T-helper 17 cell (primary cell): ENCODE measurements at places on chromosomes 7 and 10. TPM values are rescaled to one million over a fixed set of nuclear protein-coding genes. Genes with fewer than 3 reads are reported as not detected.

Gene HOGA1
- not detected for total RNA-seq

Gene RPEL1
- total RNA-seq: not detected

Gene UTF1
- not detected for total RNA-seq

Gene RGR
- total RNA-seq: not detected

Gene RGS10
- 135 TPM for total RNA-seq

Gene SEMA3A
- total RNA-seq: not detected

Gene GPRIN2
- total RNA-seq: not detected

Gene FRMD4A
- 2.7 TPM for total RNA-seq

Gene TMEM213
- total RNA-seq: not detected

Gene NRAP
- not detected for total RNA-seq

Gene FAM237B
- not detected for total RNA-seq

Gene CCDC146
- total RNA-seq: 8.5 TPM

Gene ITIH2
- total RNA-seq: not detected

Gene SLC16A9
- total RNA-seq: 0.07 TPM

Gene NCOA4
- total RNA-seq: 107 TPM

Gene CDNF
- total RNA-seq: 3.2 TPM

Gene HTR7
- total RNA-seq: not detected

Gene CASTOR2
- 7.0 TPM for total RNA-seq

Gene SHTN1
- 2.7 TPM for total RNA-seq

Gene ASZ1
- not detected for total RNA-seq

Gene PRLHR
- not detected for total RNA-seq

Gene CYP3A4
- total RNA-seq: not detected

Gene KCNMA1
- not detected for total RNA-seq

Gene TSC22D4
- total RNA-seq: 104 TPM

Gene TMEM236
- total RNA-seq: not detected

Gene GPR15LG
- total RNA-seq: not detected

Gene DDIT4
- total RNA-seq: 300 TPM

Gene CRHR2
- total RNA-seq: not detected

Gene CLEC5A
- 0.27 TPM for total RNA-seq

Gene LRGUK
- 0.60 TPM for total RNA-seq

Gene KLHDC10
- 18.8 TPM for total RNA-seq

Gene ELAPOR2
- 14.3 TPM for total RNA-seq

Gene PTER
- total RNA-seq: 14.0 TPM

Gene CLDN4
- total RNA-seq: 0.17 TPM

Gene PVRIG
- 30.5 TPM for total RNA-seq

Gene SKAP2
- 13.7 TPM for total RNA-seq

Gene BMPER
- total RNA-seq: 0.35 TPM

Gene BAIAP2L1
- 0.55 TPM for total RNA-seq

Gene GOLGA7B
- 9.6 TPM for total RNA-seq

Gene BET1
- total RNA-seq: 12.3 TPM

Gene PLA2G12B
- not detected for total RNA-seq

Gene NXPH1
- total RNA-seq: not detected

Gene ITPRID1
- total RNA-seq: not detected

Gene ADAM22
- 3.0 TPM for total RNA-seq

Gene CPN1
- total RNA-seq: not detected

Gene GDF10
- 0.17 TPM for total RNA-seq
